ENCODE measurements at places on chromosomes 1 and 21. TPM values are rescaled to one million over a fixed set of nuclear protein-coding genes. Genes with fewer than 3 reads are reported as not detected.
A peak's percentile ranks its signal among the peaks of the same experiment; 100 is the strongest.

TRIM45 gene
- polyA plus RNA-seq = 23.9 TPM

LCK gene
- 1.6 TPM for polyA plus RNA-seq

MPZ gene
- polyA plus RNA-seq = not detected

BARHL2 gene
- polyA plus RNA-seq = not detected

LY9 gene
- 2.0 TPM for polyA plus RNA-seq

CD1E gene
- not detected for polyA plus RNA-seq

F3 gene
- polyA plus RNA-seq = 8.3 TPM

MAP7D1 gene
- polyA plus RNA-seq = 81.2 TPM

SYCP1 gene
- polyA plus RNA-seq = not detected

RYR2 gene
- 4.0 TPM for polyA plus RNA-seq

GRCh38 chr1:160103658-160104408 lies 5.4 kb upstream of the IGSF8 start:
- no peak for DNase-seq

GRCh38 chr1:219085082-219085481 lies 88.6 kb upstream of the LYPLAL1 start:
- no peak for DNase-seq

- peak; percentile 68 for DNase-seq
Measured at GRCh38 chr1:171742577-171742922, 685 bp upstream of the VAMP4 start.

GRCh38 chr21:42522771-42523170 lies 9.1 kb downstream of the SLC37A1 start:
- no peak for DNase-seq

DNA sequence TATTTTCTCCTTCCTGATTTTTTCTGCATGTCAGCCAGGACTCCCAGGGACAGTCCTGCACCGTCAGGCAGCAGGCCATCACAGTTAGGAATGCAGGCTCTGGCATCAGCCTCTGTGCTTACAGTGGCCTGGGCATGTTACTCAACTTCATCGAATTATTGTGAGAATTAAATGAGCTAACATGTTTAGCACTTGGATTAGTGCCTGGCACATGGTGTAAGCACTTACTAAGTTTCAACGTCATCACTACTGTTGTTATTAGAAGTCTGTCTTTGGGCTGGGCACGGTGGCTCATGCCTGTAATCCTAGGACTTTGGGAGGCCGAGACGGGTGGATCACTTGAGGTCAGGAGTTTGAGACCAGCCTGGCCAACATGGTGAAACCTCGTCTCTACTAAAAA lies 45.1 kb downstream of the SCCPDH start:
- no peak for DNase-seq

GRCh38 chr1:40599926-40600325 lies 65.6 kb downstream of the RIMS3 start:
- DNase-seq = no peak

- DNase-seq = no peak
Measured at GRCh38 chr1:55322842-55323241, 107.7 kb upstream of the USP24 start.

GRCh38 chr1:41681331-41682098 lies 197.0 kb upstream of the EDN2 start:
- no peak for DNase-seq

DNA sequence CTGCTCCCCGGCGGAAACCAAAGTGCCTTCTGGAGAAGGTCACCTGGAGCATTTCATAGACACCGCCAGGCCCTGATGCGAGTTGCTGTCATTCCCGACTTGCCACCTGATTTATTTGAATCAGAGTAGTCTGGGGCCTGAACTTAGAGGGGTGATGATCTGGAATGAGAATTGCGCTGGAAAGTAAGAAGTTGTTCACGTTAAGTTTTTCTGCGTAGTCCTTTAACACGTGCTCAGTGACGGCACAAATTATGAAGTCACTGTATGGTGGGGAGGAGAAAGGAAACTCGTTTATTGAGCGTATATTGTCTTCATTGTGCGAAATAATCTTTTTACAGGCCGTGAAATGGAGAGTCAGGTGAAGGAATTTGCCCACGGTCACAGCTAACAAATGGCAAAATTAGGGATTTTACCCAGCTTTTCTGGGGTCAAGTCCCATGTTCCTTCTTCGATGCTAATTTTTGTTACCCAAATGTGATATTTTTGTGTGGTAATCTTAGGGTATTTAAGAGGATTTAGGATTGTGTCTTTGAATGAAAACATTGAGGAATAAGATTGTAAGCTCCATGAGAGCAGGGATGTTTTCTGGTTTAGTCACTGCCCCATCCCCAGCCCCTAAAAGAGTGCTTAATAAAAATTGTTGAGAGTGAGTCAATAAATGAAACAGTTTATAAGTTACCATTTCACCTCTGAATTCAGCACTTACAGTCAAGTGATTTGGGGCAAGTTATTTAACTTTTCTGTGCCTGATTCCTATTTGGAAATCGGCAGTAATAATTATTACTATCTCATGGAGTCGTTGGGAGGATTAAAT lies 46.4 kb upstream of the NBL1 start:
- DNase-seq = no peak
